A549 (cell line): ENCODE measurements at places on chromosomes 1 and 21.

GRCh38 chr1:89671775-89672488 is 39.0 kb downstream of the LRRC8C start:
- DNase-seq, result peak; percentile 38

GRCh38 chr1:109273570-109274288 is 9.2 kb downstream of the PSRC1 start:
- DNase-seq, result no peak

DNA sequence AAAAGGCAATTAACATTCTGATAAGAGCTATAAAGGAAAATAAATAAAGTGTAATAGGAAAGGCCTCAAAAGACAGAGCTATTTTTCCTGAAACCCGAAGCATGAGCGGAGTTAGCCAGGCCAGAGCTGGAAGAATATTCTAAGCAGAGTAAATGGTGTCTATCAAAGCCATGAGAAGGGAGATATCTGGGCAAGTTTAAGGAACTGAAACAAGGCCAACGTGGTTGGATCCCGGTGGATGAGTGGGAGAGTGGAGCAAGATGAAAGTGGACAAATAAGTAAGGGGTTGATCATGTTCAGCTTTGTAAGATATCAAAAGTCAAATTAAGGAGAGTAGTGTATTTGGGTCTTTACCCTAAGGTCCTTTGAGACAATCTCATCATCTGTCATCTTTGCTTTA is 234.0 kb downstream of the TM2D1 start:
- DNase-seq, result no peak

- no peak for DNase-seq
These were observed 82.1 kb downstream of the MT1HL1 start for GRCh38 chr1:236922190-236922589.

DNA sequence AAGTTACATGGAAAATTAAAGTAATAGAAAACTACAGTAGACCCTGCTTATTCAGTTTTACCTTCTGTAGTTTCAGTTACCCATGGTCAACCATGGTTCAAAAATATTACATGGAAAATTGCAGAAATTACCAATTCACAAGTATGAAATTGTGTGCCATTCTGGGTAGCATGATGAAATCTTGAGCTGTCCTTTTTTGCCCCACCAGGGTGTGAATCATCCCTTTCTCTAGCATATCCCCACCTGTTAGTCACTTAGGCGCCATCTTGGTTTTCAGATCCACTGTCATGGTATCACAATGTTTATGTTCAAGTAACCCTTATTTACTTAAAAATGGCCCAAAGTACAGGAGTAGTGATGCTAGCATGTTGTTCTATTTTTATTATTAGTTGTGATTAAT is 3.5 kb upstream of the LRIF1 start:
- DNase-seq, result no peak

DNA sequence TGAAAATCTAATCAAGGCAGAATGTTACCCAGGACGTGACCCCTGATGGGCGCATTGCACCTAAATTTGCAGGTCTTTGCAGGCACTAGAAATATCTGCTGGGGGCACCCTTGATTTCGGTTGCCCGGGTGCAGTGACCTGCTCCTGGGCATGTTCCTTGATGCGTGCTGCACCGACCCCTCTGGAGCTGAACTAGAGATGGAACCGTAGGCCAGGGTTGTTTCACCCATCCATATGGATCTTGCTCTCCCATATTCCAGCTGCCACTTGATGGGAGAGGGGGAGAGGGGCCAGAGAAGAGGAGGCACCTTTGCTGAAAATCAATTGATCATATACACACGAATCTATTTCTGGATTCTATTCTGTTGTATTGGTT is 8.4 kb upstream of the COL18A1 start:
- no peak for DNase-seq

DNA sequence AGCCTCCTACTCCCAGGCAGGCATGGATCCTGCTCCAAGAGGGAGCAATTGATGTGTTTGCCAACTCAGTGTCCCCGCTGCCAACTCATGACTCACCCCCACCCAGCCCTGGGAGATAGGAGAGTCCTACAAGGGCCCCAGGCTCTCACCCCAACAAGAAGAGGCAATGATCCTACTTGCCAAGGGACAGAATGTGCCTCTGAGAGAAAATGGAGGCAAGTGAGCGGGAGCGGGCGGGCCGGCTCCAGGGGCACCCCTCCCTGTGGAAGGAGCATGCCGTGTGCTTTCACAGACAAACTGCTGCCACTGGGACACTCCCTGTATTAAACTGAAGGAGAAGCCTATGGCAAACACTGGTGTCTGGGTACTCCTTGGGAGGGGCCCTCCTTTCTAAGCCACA is 16.7 kb downstream of the PKP1 start:
- DNase-seq, result peak; percentile 37

GRCh38 chr1:28257736-28258135 is 1.6 kb upstream of the SESN2 start:
- DNase-seq, result no peak

GRCh38 chr1:174990382-174990999 is 9.3 kb upstream of the CACYBP start:
- DNase-seq, result peak; percentile 60

- no peak for DNase-seq
These were observed 4.1 kb downstream of the ORC1 start for GRCh38 chr1:52400131-52400530.

DNA sequence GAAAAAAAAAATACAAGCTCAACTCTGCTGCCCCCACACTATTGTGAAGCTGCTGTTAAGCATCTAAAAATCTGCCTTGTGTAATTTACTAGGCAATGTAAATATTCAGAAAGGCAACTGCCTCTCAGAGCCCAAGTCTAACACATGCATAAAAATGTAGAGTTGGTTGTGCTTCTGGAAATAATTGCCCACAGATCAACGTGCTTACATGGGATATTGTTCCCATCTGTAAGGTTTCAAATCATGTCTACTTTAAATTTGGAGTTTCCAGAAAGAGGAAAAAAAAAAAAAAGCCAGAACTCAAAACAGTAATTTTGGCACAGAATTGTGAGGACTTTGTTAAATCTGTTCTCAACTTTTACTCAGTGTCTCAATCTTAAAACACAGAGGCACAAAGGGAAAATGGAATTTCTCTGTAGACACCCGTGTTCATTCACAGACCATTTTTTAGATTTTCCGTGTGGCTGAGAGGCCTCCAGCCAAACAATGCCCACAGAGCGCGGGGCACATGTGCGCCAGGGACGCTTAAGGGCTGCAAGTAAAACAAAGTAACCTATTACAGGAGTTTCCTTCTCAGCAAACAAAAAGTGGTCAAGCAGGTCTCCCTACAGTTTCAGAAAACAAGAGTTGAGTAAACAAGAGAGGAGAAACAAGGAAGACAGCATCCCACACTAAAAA is 115.5 kb downstream of the RERE start:
- peak; percentile 58 for DNase-seq

GRCh38 chr1:45820788-45821187 is 17.4 kb downstream of the MAST2 start:
- no peak for DNase-seq

GRCh38 chr1:47184822-47185677 is 4.8 kb downstream of the PDZK1IP1 start:
- DNase-seq, result no peak

- DNase-seq, result peak; percentile 64
These were observed 334.8 kb upstream of the CAMK1G start for GRCh38 chr1:209248649-209249279.

DNA sequence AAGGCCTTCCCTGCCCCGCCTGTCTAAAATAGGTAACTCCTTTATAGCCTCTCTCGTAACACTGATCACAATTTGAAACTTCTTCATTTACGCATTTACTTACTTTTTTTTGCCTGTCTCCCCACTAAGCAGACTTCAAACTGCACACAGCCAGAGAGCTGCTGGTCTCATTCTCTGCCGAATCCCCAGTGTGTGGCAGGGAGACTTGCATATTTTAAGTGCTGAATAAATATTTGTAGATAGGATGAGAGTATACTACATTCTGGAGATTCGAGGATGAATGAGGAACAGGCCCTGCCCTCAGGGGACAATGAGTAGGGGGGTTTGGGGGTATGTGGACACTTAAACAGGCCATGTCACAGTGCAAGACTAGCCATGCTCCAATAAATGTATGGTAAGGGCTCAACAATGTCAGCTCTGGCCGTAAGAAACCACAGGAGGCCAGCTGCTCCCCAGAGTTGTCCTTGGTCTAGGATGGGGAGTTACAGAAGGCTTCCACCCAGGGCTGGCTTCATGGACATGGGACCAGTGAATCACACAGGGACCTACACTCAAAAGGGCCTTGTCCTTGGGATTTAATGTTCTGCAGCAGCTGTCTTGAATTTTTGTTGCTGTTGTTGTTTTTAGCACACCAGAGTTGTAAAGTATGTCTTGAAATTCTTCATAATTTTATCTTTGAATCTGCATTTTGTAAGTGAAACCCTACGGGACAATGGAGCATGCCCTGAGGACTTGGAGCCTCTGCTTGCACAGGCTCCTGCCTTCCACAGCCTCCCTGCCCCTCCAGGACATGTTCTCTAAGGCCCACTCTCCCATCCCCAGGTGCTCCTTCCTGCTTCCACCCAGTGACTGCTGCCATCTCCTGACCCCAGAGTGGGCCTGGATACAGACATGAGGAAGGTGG is 8.5 kb downstream of the DIO1 start:
- no peak for DNase-seq

DNA sequence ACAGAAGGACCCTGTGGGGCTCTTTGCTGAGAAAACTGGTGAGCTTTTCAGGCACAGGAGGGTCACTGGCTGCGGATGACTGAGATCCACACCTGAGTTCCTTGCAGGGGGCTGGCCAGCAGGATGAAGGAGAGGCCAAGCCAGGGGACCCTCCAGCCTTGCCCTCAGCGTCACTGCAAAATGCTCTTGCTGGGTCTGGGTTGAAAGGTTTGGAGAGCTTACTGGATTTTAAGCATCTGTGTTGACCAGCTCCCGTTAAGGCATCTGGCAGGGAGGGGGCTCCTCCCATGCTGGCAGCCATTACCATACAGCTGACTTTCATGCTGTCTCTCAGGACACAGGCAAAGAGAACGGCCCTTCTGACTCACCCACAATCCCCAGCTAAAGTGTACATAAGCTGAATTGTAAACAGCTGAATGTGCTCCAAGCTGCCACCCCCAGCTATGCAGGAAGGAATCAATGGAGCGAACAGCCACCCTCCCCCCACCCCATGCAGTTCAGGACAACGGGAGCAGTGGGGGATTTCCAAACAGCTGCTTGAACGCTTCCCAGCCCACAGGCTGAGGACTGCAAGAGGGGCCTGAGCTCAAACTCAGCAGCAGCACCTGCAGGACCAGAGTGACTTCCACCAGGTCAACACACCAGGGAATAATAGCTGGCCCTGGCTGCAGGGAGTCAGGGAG is 21.3 kb upstream of the A3GALT2 start:
- DNase-seq, result peak; percentile 89

- no peak for DNase-seq
These were observed 150.8 kb downstream of the VPS13D start for GRCh38 chr1:12380326-12381249.

- DNase-seq, result no peak
These were observed 19.4 kb downstream of the VANGL2 start for GRCh38 chr1:160419838-160420169.

DNA sequence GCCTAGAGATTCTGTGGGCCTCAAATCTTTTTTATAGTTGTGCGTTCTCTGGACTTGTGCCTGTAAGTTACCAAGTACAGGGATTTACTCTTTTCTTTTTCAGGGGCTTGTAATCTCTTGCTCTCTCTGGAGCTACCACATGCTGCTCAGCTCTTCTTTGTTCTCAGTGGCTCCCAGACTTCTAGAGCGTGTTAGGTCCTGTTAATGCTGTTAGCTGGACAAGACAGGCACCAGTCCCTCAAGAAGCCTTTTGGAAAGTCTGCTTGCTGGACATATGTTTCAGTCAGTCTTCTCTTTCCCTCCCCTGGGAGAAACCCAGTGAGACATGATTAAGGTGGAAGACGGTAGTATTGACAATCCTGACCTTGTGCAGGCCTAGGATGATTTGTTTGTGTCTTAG is 29.4 kb downstream of the KCNK2 start:
- no peak for DNase-seq

- no peak for DNase-seq
These were observed 1.4 kb downstream of the CFAP45 start for GRCh38 chr1:159898527-159898926.

DNA sequence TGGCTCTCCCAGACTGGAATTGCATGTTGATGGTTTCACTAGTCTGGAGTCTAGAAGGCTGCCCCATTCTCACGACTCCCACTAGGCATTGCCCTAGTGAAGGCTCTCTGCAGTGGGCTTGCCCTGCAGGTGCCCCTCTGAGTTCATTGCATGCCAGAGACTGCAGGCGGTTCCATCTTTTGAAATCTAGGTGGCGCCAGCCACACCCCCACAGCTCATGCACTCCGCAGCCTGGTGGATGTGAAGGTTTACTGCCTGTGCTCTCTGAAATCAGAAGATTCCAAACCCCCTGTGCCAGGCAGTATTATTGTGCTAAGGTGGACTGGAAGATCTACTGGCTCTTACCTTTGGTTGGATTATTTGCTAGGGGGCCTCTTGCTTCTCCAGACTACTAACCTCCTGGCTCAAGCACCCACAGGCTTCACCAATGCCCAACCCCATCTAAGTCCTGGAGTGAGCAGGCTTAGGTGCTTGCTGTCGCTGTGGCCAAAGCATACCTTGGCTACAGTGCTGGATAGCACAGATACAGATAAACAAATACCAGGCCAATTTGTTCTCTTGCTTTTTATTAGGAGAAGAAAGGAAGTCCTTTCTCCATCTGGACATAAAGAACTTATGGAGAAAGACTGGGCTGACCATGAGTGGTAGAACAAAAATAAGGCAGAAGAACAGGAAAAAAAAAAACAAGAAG is 83.5 kb upstream of the SIM2 start:
- DNase-seq, result peak; percentile 13

DNA sequence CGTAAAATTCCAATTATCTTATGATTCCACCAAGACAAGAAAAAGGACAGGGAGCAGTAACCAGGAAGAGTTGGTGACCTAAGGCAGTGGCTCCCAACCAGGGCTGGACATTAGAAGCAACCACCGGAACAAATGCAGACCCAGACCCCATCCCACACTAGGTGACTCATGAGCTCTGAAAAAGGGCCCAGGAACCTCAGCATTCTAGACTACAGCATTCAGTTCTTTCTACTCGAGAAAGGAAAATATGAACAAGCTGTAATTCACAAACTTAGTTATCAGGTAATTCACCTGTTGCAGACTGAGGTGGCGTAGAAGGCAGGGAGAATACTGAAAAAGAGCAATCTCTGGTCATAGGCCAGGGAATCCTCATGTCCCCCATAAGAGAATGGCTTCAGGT is 138.4 kb upstream of the KRTAP19-8 start:
- no peak for DNase-seq

DNA sequence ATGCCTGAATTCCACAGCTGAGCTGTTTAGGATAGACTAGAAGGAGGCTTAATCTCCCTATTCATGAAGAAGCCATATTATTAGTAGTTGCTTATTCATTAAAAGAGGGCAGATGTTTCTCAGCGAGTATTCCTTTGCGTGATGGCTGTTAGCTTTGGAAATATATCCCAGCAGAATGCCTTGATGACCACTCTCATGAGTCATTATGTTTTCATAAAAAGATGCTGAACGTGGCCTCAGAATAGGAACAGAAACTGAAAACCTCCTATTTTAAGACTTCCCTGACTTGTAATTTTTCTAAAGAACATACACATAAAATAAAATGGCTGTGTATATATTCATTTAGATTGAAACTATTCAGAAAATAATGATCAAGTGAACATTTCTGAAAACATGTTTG is 9.6 kb upstream of the PLA2G4A start:
- DNase-seq, result no peak
